ENCODE measurements at places on chromosomes 12 and 14.

DNA sequence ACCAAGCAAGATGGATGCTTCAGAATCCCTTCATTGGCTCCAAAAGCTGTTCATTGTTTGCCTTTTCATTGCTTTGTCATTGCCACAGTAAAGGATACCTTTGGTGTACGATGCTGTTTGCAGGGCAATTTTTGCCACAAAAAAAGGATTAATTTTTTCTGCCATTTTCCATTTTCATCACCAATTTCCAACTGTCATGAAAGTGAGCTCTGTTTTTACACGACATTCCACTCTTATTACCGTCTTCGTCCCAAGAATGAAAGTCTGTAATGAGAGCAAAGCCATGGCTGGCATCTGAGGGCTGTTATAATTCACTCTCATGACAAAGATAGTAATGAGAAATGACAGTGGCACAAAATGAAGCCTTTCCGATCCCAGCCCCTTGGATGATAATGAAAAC is 272.7 kb upstream of the DCN start:
- no peak for DNase-seq

GRCh38 chr14:94381149-94382030 is 7.0 kb downstream of the SERPINA1 start:
- DNase-seq, result no peak

- no peak for DNase-seq
Observed at GRCh38 chr12:49615725-49616124, 7.6 kb upstream of the PRPF40B start.

DNA sequence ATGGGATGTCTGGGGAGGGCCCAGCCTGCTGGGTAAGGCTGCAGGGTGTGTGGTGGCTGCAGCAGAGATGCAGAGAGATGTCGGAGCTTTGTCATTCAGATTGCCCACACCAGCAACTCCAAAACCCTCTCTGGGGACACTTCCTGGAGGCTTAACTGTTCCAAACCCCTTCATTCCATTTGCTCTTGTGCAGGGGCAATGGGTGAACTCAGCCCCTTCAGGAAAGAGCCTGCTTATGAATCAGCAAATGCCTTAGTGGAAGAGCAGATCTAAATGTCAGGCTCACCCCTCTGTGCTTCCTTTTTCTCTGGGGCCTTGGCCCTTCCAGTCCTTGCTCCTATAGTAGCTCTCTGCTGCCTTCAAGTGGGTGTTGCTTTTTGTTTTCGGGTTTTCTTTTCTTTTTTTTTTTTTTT is 36.7 kb upstream of the GPATCH2L start:
- DNase-seq, result no peak

DNA sequence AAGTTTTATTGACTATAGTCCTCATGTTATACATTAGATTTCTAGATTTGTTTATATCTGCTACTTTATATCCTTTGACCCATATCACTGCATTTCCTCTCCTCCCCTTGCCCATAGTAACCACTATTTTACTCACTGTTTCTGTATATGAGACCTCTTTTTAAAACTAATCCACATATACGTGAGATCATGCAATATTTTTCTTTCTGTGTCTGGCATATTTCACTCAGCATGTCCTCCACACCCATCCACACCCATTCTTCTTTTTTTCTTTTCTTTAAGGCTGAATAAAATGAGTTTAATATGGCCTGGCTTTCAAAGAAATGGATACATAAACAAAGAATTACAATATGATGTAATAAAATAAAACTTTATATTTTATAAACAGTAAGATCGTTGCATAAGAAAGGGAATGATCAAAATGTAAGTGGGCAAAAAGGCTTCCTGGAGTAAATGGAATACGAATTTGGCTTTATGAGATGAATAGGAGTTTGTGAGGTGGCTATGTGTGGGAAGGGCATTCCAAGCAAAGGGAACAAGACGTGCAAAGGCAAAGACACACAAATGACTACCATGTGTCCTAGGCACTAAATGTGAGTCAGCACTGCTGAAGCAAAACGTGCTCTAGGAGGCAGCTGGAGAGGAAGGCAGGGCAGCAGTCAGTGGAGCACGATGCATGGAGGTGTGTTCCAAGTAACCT is 53.2 kb upstream of the HIF1A start:
- DNase-seq, result no peak

DNA sequence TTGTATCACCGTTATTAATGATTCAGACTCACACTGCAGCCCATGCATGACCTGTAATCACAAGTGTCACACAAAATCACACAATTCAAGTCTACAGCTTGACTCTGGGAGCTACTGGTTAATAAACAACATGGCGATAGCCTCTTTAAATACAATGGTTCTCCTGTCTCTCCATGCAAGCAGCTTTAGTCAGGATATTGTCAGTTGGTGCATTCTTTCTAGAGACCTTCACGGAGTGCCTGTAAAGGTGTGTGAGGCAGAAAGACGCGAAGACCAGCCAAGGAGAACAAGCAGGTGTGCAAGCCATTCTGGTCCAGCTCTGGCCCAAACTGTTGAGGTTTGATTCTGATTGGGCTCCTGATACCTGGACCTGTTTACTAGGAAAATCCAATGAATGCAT is 40.0 kb upstream of the FOXN3 start:
- no peak for DNase-seq

GRCh38 chr14:81849714-81850113 is 316.1 kb upstream of the SEL1L start:
- no peak for DNase-seq

- DNase-seq, result peak; percentile 22
Observed at GRCh38 chr12:85325442-85325841, 45.4 kb downstream of the ALX1 start.

DNA sequence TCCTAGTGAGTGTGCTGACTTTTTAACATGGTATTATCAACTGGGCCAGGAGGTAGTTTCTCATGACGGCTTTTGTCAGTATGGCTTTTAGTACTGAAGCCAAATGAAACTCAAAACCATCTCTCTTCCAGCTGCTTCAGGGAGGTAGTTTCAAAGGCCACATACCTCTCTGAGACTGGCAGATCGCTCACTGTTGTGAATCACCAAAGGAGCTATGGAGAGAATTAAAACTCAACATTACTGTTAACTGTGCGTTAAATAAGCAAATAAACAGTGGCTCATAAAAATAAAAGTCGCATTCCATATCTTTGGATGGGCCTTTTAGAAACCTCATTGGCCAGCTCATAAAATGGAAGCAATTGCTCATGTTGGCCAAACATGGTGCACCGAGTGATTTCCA is 141.1 kb downstream of the HMGA2 start:
- no peak for DNase-seq

DNA sequence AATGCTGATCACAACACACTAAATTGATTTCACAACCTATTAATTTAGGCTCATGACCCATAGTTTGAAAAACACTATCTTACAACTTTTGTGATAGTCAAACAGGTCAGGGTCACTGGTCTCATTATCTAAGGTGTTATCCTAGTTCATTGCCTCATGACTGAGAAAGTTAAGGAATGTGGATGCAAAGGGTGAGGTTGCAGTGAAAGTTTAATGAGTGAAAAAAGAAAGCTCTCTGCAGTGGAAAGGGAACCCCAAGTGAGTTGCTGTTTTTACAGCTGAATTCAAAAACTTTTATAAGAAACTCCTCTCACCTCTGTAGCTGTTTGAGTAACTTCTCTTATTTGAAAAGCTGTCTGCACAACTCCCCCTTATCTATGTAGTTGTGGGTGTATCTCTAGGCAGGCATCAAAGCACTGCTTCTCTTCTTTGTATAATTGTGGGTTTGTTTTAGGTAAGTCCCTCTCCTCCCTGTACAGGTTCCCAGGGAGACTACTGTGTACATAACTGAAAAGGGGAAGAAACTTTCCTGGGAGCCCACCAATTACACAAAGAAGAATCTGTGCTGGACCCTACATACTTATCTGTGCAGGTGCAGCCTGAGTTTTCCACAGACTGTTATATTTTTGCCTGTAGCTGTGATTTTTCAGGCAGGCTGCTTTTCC is 18.9 kb downstream of the DNAL1 start:
- DNase-seq, result no peak

- no peak for DNase-seq
Observed at GRCh38 chr14:89807892-89808291, 146.6 kb downstream of the EFCAB11 start.

GRCh38 chr12:63804746-63805145 is 25.0 kb downstream of the RXYLT1 start:
- no peak for DNase-seq

- DNase-seq, result peak; percentile 3
Observed at GRCh38 chr12:113310489-113310888, 24.4 kb downstream of the SLC8B1 start.

DNA sequence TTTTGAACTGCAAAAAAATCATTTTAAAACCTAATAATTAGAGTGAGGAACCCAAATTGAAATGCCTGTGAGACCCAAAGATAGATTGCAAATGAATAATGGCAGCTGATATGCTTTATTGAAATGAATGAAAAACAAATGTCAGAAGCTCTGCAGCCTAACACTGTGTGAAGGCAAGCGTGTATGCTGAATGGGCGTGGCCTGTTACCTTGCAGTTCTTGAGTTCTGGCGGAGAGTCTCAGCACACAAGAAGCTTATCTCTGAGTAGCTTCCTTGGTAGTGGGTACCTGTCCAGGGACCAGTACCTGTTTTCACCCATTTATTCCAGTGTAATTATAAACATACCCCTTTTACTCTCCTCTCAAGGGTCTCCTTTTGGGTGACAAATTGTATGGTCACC is 341.2 kb downstream of the NPAS3 start:
- DNase-seq, result no peak

- no peak for DNase-seq
Observed at GRCh38 chr12:14258575-14258940, 106.9 kb upstream of the ATF7IP start.

- DNase-seq, result peak; percentile 43
Observed at GRCh38 chr12:56634837-56635791, 5.0 kb upstream of the BAZ2A start.

GRCh38 chr12:93085383-93086287 is 156.5 kb upstream of the EEA1 start:
- DNase-seq, result no peak

- no peak for DNase-seq
Observed at GRCh38 chr12:28349196-28349595, 158.9 kb downstream of the CCDC91 start.

DNA sequence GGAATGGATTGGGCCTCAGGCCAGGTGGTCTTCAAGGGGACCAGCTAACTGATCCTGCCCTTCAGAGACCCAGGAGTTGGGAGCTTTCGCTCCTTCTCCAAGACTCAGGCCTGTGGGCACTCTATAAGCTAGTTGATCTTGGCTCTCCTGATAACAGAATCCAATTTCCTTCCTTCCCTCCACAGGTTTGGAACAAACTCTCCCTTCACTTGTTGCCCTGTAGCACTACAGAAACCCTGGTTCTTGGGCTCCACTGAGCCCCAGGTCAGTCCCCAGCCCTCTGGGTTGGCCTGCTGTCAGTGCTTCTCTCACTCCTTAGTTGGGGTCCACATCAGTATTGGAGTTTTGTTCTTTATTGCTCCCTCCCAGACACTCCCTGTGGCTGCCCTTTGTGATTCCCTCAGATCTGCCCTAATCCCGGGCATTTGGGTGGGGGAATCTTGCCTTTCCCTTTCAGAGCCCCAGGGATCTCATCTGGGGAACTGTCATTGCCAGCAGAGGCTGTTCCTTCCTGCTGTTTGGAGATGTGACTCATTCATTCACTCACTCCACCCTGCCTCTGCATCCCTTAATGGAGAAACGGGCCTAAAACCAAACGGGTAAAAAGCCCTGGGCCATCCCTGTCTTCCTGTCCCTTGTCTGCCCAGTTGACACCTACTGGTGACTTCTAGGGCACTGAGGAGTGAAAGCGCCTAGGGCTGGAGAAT is 4.4 kb upstream of the GPD1 start:
- no peak for DNase-seq

DNA sequence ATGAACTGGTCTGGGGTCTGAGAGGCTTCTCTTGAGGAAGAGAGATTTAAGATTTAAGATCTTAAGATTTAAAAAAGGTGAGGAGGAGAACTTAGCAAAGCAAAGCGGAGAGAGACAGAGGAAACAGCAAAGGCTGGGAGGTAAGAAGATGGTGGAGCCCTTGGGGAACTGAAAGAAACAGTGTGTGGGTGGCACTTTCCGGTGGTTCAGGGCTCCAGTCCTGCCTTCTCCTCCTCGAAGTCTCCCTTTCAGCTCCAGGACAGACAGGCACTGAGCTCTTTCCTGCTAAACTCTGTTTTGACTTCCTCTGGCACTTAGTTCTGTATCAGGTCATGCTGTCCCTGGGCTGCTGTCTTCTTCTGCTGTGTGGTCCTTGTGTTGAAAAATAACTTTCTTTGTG is 298.7 kb upstream of the SRRM4 start:
- DNase-seq, result no peak

DNA sequence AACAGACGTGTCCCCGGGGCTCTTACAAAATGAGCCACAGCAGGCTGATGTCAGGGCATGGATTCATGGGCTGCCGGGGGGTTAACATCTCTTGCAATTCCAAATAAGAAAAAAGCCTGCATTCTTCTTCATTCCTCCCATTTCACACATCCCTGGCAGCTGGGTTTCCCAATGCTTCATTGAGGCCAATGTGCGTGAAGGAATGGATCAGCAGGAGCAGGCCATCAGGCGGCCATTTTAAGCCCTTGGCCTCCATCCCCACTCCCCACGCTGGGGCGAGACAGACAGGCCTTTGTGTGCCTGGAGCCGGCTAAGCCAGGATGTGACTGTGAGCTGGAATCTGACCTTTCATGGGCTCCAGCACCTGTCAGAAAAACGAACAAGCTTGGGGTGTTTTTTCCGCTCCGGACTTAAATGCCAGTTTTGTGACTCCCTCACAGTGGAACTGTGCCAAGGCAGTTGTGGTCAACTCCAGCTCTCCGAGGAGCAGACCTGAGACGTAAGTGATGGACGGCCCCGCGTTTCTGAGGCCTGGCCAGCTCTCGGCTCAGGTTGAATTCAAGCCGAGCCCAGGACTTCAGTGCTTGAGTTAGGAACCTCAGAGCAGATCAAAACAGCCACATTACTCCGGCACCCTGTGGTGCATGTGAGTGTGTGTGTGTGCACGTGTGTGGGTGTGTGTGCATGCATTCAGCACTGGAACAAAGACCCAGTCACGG is 133.1 kb downstream of the TMEM30B start:
- no peak for DNase-seq

- DNase-seq, result no peak
Observed at GRCh38 chr12:57148469-57149244, 1.2 kb upstream of the LRP1-AS start.

DNA sequence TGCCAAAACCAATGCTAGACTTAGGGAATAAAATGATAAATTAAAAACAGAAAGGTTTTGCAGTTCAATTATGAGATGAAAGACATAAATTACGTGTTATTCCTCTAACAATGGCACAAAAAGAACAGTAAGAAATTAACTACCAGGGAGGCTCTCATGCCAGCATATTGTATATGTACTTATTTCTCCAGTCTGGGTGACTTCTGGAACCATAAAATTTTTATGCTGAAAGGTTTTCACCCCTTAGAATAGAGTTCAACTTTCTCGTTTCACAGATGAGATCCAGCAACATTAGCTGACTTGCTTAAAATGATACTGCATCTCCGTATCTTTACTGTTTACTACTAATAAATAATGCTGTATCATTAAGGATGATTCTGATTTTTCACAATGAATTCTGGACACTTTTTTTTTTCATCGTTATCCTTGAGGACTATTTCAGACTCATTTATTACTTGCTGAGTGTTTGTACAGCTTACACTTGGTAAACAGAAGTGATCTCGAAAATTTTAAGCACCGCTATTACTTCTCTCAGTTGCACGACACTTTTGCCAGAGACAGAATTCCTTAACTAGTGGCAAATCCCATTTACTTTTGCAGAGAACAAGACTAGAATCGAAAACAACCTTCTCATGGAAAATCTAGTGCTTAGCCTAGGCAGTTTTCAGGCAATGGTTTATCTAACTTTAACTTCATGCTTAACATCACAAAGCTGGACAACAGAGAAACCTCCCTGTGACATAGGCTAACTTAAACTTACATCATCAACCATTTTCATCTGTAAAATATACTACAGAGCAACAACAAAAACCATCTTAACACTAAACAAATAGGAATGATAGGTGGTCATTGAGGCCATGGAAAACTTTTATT is 2.7 kb downstream of the RSRC2 start:
- DNase-seq, result no peak
